Foreskin keratinocyte (primary cell): ENCODE measurements at places on chromosomes 6 and 20. TPM values are rescaled to one million over a fixed set of nuclear protein-coding genes. Genes with fewer than 3 reads are reported as not detected.
A peak's percentile ranks its signal among the peaks of the same experiment; 100 is the strongest.

The KHDC1L gene
- 0.21 TPM in 1 of 2 replicates, not detected in the other for total RNA-seq

The MLIP gene
- not detected in 2 replicates for total RNA-seq

The GPR6 gene
- not detected in 2 replicates for total RNA-seq

- no peak for DNase-seq
Measured at GRCh38 chr6:129786548-129786947, 74.6 kb downstream of the TMEM244 start.

DNA sequence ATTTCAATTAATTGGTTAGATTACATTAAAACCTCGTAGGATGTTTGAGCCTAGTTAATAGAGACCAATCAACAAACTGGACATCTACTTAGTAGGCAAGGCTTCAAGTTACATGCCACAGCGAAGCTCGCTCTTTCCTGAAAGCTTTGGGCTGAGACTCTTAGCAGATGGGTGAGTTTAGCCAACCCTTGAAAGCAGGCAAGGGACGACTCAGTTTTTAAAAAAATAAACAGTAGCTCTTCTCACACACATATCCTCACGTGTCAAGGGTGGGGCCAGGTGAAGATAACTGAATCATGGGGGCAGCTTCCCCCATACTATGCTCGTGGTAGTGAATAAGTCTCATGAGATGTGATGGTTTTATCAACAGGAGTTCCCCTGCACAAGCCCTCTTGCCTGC, 775 bp downstream of the MTFR2 start:
- DNase-seq, result no peak

- DNase-seq, result no peak
Measured at GRCh38 chr20:32441638-32442037, 83.5 kb downstream of the ASXL1 start.

DNA sequence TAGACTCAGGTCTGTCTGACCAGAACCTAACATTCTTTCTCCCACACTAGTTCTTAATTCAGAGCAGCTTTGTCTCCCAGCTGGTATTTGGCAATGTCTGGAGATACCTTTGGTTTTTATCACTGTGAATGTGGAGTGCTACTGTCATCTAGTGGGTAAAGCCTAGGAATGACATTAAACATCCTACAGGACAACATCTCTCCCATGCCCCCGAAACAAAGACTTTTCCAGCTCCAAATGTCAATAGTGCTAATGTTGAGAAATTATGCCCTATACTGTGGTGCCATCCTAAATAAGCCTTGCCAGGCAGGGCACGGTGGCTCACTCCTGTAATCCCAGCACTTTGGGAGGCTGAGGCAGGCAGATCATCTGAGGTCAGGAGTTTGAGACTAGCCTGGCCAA, 4.2 kb upstream of the TTPAL start:
- DNase-seq, result no peak

GRCh38 chr20:15248618-15249395, 911.4 kb upstream of the FLRT3 start:
- DNase-seq, result peak; percentile 41

DNA sequence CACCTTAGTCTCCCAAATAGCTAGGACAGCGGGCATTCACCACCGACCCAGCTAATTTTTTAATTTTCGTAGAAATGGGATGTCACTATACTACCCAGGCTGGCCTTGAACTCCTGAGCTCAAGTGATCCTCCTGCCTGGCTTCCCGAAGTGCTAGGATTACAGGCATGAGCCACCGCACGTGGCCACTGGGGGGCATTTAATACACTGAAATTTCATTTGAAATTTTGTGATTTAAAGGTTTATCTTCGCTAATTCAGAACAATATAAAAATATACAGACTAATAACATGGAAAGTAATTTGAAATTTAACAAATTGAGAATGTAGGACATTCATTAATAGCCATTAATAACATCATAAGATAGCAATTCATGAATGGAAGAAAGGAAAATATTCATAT, 20.5 kb upstream of the TBC1D32 start:
- no peak for DNase-seq
